Activated CD4-positive, alpha-beta T cell treated with anti-CD3 and anti-CD28 coated beads for 24 hours (primary cell): ENCODE measurements at places on chromosomes 5 and 9.

DNA sequence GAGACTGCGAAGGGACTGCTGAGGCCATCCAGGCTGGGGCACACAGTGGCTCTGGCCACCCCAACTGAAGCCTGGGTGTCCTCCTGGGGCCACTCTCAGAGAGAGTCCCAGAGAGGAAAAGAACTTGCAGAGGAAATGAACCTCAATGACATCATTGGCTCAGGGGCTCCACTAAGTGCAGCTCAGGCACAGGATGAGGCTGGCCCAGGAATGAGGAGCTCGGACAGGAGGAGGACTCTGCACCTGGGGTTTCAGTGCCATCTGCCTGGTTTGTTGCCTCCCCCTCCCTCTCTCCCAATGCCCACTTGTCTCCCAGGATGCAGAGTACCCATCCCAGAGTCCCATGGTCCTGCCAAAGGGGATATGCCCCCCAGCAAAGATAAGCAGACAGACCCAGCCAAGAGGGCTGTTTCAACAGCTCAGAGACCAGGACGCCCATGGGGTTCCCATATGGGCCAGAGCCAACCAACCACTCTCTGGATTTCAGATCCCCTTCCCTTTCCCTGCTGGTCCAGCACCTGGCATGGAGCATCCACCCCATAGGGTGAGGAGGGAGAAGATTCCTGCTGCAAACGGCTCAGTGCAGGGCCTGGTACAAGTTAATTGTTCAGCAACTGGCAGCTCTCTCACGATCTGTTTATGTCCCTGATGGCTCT is 26.9 kb upstream of the OLFM1 start:
- no peak for DNase-seq

DNA sequence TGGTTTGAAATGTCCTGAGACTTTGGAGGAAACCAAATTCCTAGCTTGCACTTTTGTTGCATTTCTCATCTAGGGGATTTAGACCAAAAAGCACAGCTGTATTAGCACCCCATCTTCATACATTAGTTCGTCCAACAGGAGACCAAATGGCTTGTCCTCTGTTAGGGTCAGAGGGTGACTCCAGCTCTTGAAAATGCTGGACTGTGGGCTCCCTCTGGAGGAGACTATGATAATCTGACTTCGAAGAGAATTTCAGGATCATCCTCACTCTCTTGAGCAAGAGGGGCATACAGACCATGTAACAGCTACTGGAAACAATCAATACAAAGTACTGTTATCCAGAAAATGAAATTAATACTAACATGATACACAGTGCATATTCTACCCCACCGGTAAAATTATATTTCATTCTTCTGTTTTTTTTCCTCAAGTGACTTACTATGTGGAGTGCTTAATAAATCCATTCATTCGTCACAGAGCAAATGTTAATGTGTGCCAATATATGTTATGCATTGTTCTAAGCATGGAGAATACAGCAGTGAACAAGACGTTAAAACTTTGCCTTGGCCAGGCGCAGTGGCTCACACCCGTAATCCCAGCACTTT is 63.7 kb upstream of the PPP2CA start:
- DNase-seq, result no peak

DNA sequence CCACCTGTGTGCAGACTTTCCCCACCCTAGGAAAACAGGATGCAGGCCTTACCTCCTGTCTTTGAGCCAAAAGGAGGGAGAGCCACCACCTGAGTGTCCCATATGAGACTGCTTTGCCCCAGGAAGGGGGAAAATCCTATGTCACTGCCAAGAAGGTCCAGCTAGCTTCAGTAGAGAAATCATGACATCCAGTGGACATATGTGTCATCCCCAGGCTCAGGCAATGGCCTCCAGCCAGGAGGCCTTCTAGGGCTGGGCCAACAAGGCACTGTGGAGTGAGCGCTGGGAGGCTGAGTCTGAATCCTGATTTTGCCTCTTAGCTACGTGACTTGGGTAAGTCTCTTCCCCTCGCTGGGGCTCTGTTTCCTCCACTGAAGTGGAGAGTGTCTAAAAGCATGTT is 60.2 kb downstream of the SMIM23 start:
- no peak for DNase-seq

DNA sequence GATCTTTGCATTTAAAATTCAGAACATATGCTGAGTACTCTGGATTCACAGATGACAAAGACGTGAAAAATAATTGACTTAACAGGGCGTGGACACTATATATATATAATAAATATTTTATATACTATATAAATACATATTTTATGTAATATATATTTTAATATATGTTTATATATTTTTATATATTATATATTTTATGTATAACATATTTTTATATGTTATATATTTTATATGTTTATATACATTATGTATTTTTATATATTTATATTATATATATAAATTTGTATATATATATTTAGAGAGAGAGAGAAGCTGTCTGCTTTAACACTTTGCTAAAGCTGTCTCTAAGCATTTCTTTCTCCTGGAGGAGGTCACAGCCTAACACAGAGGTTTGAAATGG is 113.1 kb downstream of the INIP start:
- DNase-seq, result no peak

- DNase-seq, result no peak
These were observed 1.6 kb downstream of the ANXA2R start for GRCh38 chr5:43038496-43038989.

GRCh38 chr5:68405784-68406743 is 190.5 kb downstream of the PIK3R1 start:
- peak; percentile 8 for DNase-seq

DNA sequence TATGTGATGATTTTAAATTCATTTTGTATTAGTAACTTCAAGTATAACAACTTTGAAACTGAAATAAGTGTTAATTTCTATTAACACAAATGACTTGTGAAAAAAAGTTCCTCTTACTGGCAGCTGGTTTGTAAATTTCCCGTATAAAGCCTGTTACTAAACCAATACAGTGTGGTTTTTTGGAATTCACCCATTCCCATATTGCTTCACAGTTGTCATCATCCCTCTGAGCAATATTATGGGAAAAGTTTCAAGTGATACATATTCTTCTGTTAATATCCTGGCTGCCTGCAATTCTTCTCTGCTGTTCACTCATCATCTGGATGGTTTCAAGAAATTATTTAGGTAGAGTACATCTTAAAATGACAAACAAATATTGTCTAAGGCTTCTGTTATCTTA is 1185.1 kb upstream of the C9orf72 start:
- no peak for DNase-seq

DNA sequence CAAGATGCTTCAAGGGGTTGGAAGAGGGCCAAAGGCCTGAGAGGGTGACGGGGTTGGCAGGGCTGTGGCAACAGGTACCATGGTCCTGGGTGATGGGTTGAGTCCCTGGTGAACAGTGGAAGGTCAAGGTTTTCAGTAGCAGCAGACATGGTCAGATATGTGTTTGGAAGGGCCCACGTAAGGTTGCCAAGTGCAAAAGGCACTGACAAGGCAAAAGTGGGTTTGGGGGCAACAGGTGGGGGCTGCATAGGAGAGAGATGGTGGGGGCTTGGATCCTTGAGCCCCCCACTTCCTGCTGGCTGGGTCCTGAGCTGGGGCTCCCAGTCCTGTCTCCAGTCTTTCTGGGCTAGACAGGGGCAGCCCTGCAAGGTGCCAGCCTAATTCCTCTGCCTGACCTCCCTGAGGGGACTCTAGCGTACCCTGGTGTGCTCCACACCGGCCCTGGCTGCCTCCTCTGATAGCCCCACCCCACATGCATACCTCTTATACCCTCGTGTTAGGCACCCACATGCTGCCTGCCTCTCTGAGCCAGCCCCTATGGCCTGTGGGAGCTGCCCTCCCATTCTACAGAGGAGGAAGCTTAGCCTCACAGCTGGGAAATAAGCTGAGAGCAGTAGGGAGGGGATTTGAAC is 20.9 kb upstream of the NSD1 start:
- no peak for DNase-seq

GRCh38 chr9:89080193-89080592 is 88.9 kb downstream of the S1PR3 start:
- no peak for DNase-seq

DNA sequence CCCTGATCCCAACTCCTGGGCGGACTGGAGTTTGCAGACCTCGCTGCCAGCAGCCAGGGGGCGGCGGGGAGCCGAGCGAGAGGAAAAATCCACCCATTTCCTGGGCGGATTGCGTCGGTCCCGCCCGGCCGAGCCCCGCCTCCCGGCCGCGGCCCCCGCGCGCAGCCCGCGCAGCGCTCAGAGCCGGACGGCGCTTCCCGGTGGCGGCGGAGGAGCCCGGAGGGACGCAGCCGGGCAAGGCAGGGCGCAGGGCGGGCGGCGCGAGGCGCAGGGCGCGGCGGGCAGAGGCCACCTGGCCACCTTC is at the start of gene OLFM1:
Gene OLFM1 (plus strand): TSS at position 180 of the 304 bp plus-strand sequence. CDS start 322 bp downstream, outside the sequence.
- DNase-seq, result no peak
